Erythroblast (primary cell): ENCODE measurements at places on chromosomes 6 and 20.

DNA sequence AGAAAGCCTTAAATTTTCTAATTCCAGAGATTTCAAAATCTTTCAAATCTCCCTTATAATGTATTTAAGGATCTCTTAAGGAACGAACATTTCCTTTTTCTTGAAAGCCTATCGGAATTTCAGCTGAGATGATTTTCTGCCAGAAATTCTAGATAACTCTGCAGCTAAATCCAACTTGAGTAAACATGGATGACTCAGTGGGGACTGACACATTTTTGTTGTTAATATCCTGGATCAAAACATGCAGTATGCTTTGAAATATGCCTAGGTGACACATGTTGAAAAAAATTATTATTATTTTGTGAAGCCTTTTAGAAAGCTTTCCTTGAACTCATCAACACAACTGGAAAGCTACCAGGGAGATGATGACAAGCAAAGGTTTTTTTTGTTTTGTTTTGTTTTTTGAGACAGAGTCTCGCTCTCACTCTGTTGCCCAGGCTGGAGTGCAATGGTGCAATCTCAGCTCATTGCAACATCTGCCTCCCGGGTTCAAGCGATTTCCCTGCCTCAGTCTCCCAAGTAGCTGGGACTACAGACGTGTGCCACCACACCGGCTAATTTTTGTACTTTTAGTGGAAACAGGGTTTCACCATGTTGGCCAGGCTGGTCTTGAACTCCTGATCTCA, 140.1 kb upstream of the SNX9 start:
- DNase-seq = no peak

- no peak for DNase-seq
Measured at GRCh38 chr20:50399917-50400704, 110.1 kb upstream of the PTPN1 start.

DNA sequence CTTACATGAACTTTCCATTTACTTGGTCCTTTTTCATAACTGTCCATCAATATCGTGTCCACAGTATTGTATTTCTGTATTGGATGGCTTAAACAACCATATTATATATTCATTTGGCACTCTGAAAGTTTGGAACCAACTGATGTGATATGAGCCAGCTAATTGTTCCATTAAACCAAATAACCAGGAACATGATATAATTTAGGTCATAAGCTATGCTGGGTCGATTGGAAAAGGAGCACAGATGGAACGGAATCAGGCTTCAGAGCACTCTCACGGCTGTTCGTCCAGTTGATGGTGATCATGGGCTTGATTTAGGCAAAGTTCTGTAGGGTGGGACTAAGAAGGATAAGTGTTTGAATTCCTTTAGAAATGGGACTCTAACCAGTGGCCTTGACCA, 142.7 kb downstream of the DNAH8 start:
- no peak for DNase-seq

GRCh38 chr6:167896648-167897047, 69.9 kb downstream of the AFDN start:
- DNase-seq = no peak

DNA sequence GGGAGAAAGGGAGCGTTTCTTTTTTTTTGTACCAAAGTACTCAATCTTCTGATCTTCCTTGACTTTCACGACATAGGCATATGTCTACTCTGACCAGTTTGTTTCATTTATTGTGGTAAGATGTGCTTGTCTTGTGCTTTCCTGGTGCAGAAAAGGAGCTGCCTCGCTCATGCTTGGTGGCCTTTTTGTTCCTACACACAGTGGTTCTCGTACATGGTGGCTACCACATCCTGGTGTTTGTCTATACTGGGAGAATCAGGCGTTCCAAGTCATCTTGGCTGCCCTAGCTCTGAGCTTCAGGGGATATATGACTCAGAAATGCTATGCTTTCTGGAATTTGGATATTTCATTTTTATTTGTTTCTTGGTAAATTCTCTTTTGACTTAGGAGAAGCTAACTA, 31.8 kb downstream of the MYB start:
- no peak for DNase-seq

DNA sequence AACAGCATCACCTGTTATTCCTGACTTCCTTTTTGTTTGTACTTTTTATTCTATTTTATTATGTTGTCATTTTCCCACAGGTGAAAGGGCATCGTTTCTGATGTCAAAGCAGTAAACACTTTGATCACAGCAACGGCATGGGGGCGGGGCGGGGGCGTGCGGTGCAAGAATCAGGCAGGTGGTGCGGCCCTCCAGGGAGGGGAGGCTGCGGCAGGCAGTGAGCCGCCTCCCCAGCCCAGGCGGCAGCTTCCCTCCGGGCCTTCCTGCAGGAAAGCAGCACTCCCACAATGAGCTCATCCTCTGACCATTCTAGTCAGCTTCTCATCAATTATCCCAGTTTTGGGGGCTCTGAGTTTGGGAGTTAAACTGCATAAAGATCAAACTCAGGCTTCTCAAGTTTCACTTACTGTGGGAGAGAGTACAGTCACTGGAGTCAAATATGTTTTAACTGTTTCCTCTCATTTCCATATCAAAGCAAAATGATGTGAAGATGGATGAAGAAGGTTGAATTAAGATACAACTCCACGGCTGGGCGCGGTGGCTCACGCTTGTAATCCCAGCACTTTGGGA, 608.4 kb upstream of the AGPAT4 start:
- no peak for DNase-seq
